Stimulated activated CD4-positive, alpha-beta T cell treated with anti-CD3 and anti-CD28 coated beads, Interleukin-15, amount 100 ng/mL, for 48 hours (primary cell): ENCODE measurements at places on chromosomes 13 and 19.

DNA sequence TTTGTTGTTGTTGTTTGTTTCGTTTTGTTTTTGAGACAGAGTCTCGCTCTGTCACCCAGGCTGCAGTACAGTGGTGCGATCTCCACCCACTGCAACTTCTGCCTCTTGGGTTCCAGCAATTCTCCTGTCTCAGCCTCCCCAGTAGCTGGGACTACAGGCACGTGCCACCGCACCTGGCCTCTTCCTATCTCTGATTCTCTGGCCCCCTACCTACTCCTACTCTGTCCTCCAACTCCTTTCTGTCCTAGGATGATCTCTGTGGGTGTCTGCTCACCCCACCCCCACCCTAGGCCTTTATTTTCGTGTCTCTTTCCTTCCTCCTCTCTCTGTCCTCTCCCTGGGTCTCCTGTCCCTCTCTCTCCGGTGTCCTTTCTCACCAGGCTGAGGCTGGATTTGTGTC lies 1.2 kb downstream of the PIH1D1 start:
- no peak for DNase-seq

- no peak for DNase-seq
Observed at GRCh38 chr19:50790922-50791467, 780 bp downstream of the ACP4 start.

DNA sequence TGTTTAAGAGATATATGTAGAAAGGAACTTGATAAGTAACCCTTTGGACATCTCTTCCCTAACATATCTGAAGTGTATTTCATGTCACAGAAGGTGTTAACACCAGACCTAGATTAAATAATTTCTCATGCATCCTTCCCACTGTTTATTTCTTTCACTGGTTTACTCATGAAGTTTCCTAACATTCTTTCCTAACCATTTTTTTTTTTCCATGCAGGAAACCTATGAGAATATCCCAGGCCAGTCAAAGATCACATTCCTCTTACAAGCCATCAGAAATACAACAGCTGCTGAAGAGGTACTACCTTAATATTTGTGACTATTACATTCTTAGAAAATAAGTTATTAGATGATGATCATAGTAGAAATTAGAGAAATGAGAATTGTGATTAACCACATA lies 28.8 kb downstream of the IPO5 start:
- no peak for DNase-seq

DNA sequence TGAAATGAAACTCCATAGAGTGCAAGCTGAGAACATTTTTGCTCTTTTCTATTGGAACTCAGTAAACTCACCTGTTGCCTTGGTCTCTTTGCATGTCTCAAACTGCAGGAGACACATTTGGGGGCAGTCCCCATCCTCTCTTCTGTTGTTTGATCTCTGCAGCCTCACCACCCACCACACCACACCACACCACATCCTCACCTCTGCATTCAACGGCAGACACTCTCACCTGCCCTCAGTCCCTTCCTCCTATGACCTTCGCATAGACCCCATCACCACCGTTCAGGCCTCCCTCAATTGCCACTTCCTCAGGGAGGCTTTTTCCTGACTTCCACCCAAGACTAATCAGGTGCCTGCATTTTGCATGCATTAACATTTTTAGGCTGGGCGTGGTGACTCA lies 14.4 kb upstream of the TPM4 start:
- DNase-seq, result no peak
